Hematopoietic multipotent progenitor cell treated with erythropoietin and hydrocortisone succinate and interleukin-3 and kit ligand, for 8 days (in vitro differentiated cells): ENCODE measurements at places on chromosomes 6 and 20.

- no peak for DNase-seq
These were observed 152.5 kb downstream of the FOXC1 start for GRCh38 chr6:1762203-1762602.

DNA sequence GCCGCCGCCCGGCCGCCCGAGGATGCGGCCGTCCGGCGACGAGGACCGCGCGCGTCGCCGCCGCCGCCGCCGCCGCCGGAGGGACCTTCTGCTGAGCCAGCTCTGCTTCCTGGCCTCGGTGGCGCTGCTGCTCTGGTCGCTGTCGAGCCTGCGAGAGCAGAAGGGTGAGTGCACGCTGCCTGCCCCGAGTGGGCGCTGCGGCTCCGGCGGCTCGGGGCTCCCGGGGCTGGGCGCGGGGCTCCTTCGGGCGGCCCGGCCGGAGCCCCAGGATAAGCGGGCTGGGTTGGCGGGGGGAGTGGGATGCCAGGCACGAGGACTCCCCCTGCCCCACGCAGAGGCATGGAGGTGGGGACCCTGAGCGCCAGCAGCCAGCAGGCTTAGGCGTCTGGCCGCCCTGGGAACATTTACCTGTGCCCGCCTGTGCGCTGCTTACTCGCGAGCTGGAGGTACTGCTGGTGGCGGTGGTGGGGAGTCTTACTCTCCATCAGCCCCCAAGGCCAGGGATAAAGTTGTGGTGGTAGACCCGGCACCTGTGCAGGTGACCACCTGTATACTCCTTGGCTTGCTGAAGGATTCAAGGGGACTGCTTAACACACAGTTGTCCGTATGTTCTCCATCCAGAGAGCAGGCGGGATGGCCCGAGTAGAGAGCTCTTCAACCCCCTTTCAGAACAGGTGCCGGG is 520 bp downstream of the SLC24A3 start:
- DNase-seq, result peak; percentile 66

DNA sequence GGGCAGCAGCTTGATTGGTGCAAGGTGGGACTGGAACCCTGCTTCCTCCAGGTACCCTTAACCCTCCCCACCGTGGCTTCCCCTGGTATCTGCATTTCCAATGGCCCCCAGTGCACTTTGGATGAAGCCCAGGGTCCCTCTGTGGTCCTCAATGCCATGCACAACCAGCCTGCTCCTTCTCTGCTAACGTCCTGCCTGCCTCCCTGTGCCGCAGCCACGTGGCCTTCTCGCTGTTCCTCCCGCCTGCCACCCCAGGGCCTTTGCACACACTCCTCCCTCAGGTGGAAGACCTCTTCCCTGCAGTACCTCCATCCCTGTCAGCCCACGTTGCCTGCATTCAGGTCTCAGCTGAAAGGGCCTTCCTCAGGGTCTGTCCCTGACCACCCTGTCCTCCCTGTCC is 101.6 kb downstream of the BMP7 start:
- no peak for DNase-seq

- no peak for DNase-seq
These were observed 146.2 kb downstream of the TBX18 start for GRCh38 chr6:84618046-84618752.

GRCh38 chr6:50270415-50270814 is 220.7 kb upstream of the DEFB112 start:
- DNase-seq, result no peak

- no peak for DNase-seq
These were observed 63.4 kb downstream of the RREB1 start for GRCh38 chr6:7171119-7171518.

DNA sequence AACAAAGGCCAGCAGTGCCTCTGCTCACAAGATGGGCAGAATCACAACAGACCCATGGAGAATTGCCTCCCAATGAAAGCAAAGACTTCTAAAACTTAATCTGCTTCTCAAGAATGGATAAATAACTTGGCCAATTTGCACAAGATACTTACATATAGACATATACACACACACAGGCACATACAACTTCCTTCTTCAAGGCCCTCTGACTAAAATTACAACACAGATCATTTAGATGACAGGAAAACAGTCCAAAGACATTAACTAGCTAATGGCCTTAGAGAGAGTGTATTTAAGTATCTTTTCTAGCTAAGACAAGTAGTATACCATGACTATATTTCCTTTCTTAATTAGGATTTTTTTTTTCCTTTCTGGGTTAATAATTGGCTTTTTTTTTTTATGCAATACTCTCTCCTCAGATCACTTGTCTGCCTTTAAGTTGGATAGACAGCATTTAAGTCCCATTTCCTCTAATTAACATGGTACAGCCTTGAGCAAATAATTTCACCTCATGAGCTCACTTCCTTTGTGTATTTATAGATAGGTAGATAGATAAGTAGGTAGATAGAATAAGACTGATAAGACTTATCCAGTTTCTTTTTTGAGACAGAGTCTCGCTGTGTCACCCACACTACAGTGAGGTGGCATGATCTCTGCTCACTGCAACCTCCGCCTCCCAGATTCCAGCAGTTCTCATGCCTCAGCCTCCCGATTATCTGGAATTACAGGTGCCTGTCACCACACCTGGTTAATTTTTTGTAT is 70.0 kb downstream of the NRSN1 start:
- DNase-seq, result no peak

- DNase-seq, result no peak
These were observed 610.9 kb upstream of the MAN1A1 start for GRCh38 chr6:119960456-119960855.

GRCh38 chr6:169529931-169530751 is 171.7 kb downstream of the WDR27 start:
- no peak for DNase-seq

DNA sequence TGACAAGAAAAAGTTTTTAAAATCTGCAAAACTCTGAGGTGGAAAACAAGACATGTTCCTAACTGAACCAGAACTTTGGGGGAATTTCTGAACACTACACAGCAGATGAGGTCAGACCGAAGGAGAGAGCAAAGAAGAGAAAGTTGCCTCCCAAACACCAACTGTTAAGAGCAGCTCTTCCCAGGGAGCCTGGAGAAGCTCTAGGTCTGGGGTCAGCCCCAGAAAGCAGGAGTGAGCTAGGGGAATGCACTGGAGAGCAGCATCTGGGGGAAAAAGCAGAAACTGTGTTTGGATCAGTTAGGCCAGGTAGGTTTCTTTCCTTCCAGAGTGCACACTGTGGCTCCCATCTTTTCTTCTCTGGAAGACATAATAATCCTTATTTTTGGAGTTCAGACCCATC is 41.3 kb downstream of the FKBP5 start:
- DNase-seq, result no peak

DNA sequence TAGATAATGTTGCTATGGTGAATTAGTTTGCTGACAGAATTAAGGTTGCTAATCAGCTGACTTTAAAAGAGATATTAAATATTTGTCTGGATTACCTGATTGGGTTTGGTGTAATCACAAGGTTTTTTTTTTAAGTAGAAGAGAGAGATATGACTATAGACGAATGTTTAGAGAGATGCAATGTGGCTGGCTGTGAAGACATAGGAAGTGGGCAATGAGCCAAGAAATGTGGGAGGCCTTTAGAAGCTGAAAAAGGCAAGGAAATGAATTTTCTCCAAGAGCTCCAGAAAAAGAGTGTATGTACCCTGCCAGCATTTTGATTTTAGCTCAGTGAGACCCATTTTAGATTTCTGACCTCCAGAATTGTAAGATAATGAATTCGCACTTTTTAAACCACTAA is 598.3 kb downstream of the PKHD1 start:
- no peak for DNase-seq
